ENCODE measurements at places on chromosomes 16 and 17. TPM values are rescaled to one million over a fixed set of nuclear protein-coding genes. Genes with fewer than 3 reads are reported as not detected.
A peak's percentile ranks its signal among the peaks of the same experiment; 100 is the strongest.

DNA sequence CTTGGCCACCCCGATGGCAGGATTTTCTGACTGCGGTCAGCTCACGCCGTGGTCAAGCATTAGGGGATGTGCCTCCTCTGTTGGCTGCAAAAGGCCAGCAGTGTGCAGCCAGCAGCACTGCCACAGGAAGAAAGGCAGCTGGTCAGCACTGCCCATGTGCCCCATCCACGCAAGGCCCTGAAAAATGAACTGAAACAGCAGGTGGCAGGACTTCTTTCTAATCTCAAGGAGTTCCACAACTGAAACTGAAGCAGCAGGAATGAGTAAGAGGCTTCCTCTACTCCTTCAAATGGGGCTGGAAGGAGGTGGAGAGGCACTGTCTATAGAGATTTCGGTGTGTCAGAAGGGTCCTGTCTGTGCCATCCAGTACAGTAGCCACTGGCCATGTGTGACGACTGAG, 3.2 kb downstream of the ZNF500 start:
- DNase-seq: no peak

DNA sequence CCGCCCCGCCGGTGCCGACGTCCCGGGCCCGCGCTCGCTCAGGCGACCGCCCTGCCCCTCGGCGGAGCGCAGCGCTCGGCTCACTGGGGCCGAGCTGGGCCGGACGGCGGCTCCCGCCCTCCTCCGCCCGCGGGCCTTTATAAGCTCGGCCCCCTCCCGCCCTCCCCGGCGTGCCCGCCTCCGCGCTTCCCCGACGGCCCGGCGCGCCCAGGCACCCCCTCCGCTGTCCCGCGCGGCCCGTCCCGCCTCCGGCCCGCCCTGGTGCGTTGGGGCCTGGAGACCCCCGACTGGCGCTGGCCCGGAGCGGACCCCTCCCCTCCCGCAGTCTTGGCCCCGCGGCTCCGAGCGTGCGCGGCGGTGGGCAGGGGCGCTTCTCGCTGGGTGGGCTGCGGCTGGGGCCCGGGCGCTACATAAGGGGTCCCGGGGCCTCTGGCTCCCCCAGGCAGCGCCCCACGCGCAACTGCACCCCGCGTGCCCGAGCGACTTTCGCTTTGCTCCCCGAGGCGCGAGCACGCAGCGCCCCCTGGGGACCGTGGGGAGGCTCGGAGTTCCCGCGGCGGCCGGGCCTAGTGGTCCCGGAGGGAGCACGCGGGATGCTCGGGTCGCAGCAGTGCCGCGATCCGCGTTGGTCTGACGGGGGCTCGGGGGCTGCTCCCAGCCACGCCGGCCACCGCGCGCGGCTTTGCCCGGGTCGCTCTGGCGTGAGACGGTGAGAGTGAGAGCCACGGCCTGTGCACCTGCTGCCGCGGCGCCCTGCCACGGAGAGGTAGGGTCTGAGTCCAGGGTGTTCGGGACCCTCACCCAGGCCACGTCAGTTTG, at the start of gene PIEZO1:
PIEZO1 (minus strand) TSS at position 115 of the 819 bp plus-strand sequence. CDS start 256 bp downstream, outside the sequence.
- peak; percentile 90 for DNase-seq

Gene SPNS3
- polyA plus RNA-seq: 0.50 TPM

Gene SEPTIN1
- polyA plus RNA-seq: 2.4 TPM

Gene MYH13
- 0.01 TPM for polyA plus RNA-seq
